ENCODE measurements at places on chromosomes 7 and 10. TPM values are rescaled to one million over a fixed set of nuclear protein-coding genes. Genes with fewer than 3 reads are reported as not detected.

HOXA6 gene
- 1.9 TPM for total RNA-seq

SDK1 gene
- 0.59 TPM for total RNA-seq

ZP3 gene
- 20.0 TPM for total RNA-seq

CD36 gene
- not detected for total RNA-seq

NPSR1 gene
- total RNA-seq = not detected

SYNPO2L gene
- total RNA-seq = not detected

NET1 gene
- total RNA-seq = 86.8 TPM
